Naive thymus-derived CD4-positive, alpha-beta T cell (primary cell): ENCODE measurements at places on chromosomes 2 and 18. TPM values are rescaled to one million over a fixed set of nuclear protein-coding genes. Genes with fewer than 3 reads are reported as not detected.

DNA sequence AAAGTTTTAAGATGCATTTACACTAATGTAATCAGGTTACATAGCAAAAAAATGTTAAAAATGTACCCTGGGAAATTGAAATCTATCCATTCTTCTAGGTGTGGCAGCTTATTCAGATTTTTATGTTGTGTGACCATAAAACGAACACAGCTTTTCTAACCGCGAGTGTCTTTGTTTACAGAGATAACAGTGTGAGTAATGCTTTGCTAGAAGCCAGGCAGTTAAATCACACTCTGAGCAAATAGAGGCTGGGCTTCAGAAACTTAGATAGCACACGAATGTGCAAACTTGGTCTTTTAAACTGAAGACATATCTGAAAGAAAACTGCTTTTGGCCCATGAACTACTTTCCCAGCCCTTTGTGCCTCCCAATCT lies 116.1 kb downstream of the SPTBN1 start:
- H3K4me1 ChIP-seq = peaks cover 87% of the 10 kb centered on the region
- H3K27ac ChIP-seq = peak overlapping the region; percentile 95
- DNase-seq = no peak
- H3K27me3 ChIP-seq = no peaks in the 10 kb centered on the region

CCDC68 gene
- total RNA-seq = not detected

DNA sequence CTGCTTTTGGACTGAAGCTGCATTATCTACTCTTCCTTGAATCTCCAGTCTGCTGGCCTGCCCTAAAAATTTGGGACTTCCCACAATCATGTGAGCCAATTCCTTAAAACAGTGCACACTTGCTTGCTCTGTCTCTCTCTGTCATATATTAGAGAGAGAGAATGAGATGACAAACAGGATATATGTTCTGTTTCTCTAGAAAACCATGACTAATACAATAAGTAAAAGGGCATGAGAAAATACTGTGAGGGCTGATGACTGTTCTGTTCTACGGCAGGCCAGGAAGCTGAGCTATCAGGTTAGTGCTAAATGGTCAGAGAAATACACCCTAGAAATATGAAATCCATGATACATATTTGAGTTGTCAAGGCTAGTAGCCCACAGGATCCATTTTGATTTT lies 1896.8 kb upstream of the CELF4 start:
- DNase-seq = no peak
- H3K36me3 ChIP-seq = no peaks in the 10 kb centered on the region
- no peaks in the 10 kb centered on the region for H3K4me1 ChIP-seq
- no peaks in the 10 kb centered on the region for H3K27me3 ChIP-seq

AQP12B gene
- not detected in 2 replicates for total RNA-seq

THUMPD2 gene
- 11.2 TPM for total RNA-seq

DNA sequence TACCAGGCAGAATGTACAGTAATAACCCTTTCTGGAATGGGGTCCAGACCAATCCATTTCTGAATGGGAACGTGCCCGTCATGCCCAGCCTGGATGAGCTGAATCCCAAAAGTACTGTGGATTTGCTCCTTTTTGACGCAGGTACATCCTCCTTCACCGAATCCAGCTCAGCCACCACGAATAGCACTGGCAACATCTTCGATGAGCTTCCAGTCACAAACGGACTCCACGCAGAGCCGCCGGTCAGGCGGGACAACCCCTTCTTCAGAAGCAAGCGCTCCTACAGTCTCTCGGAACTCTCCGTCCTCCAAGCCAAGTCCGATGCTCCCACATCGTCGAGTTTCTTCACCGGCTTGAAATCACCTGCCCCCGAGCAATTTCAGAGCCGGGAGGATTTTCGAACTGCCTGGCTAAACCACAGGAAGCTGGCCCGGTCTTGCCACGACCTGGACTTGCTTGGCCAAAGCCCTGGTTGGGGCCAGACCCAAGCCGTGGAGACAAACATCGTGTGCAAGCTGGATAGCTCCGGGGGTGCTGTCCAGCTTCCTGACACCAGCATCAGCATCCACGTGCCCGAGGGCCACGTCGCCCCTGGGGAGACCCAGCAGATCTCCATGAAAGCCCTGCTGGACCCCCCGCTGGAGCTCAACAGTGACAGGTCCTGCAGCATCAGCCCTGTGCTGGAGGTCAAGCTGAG lies 89.6 kb downstream of the SH3BP4 start:
- no peaks in the 10 kb centered on the region for H3K4me1 ChIP-seq
- H3K36me3 ChIP-seq = no peaks in the 10 kb centered on the region
- H3K27ac ChIP-seq = no peak overlapping the region
- DNase-seq = no peak
- H3K27me3 ChIP-seq = no peaks in the 10 kb centered on the region

- no peaks in the 10 kb centered on the region for H3K36me3 ChIP-seq
- H3K27ac ChIP-seq = no peak overlapping the region
- DNase-seq = no peak
- H3K4me3 ChIP-seq = no peak overlapping the region
- H3K4me1 ChIP-seq = no peaks in the 10 kb centered on the region
Observed at GRCh38 chr18:5891184-5891853, 4.0 kb downstream of the TMEM200C start.
